Thymus (tissue), 14 donors: ENCODE measurements at places on chromosomes 7 and 10.

DNA sequence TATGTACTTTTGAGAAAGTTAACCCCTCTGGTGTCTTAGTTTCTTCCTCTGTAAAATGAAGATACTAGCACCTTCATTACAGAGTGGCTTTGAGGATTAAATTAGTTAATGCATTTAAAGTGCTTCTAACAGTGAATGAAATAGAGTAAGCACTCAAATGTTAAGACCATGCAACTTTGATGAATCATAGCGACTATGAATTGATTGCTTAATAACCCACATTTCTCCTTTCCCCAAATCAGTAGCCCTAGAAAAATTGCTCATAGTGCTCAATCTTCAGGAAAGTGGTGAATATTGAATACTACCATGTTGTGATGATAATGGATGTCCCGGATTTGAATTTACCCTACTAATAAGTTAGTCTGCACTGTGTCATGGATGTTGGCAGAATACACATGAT is 48.1 kb downstream of the CD36 start:
- DNase-seq, result no peak

DNA sequence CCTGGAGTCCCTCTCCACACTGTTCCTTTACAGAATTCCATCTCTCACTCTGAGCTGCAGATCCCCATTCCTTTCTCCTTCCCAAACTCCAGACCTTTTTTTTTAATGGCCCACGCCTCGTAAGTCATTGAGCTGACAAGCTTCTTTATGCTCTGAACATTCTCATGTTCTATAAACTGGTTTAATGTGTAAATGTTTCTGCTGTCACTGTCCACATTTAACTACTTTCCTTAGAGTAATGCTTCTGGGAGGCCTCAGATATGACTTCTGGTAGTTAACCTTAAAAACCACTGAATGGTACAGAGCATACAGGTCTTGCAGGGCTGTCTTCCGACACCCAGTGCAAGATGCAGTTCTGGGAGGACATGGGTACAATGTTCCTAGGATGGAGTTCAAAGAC is 71.1 kb upstream of the CAMK2B start:
- DNase-seq, result no peak

DNA sequence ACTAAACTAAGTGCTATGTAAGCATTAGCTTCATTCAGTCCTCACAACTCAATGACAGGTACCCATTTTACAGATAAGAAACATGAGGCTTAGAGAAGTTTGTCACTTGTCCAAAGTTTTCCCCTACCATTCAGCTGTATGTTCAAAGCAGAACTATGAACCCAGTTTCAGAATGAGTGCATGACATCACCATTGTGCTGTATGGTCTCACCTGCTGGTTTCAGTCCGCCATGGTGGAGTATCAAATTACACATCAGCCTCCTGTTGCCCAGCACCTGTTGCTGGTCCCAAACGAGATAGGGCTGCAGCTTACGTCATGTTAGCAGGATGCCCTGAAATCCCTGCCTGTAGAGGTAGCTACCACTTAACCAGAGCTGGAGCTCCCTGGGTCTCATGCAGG is 95.0 kb downstream of the DYNC1I1 start:
- no peak for DNase-seq

DNA sequence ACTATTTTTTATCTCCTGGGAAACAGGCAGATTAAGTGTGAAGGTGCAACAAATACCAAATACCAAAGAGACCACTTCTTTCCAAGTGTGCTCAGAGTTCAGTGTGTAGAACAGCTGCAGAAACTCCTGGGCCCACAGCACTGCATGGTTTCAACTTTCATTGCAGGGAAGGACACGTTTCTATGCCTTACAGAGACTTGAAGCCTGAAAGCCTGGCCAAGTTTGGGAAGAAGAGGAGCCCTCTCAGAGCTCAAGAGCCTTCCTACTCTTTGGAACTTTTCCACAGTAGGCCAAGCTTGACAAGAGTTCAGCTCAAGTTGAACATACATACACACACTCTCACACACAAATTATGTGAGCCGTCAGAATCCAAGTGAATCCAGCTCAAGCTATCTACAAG is 2.5 kb downstream of the HOXA4 start:
- no peak for DNase-seq

GRCh38 chr10:120684226-120684625 is 166.9 kb upstream of the WDR11 start:
- no peak for DNase-seq

GRCh38 chr7:35792472-35792871 is 8.4 kb upstream of the SEPTIN7 start:
- DNase-seq, result no peak

- DNase-seq, result no peak
Observed at GRCh38 chr7:12244129-12244528, 33.0 kb downstream of the TMEM106B start.

GRCh38 chr7:130419658-130420057 is 21.2 kb downstream of the CEP41 start:
- no peak for DNase-seq

DNA sequence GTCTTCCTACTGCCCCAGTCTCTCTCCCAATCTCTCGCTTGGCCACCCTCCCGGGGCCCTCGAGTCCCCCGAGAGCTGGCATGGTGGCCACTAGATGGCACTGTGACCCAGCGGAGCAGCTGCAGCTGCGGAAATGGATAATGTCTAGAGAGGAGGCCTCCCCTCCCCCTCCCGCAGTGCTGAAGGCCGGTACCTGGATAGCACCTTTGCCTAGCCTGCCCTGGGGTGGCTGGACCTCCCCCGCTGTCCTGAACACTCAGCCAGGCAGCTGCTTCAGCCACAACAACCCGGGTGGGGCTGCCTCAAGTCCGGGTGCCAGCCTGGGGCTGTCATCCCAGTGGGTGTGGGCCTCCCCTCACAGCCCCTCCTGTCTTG is 65.2 kb downstream of the GOLGA7B start:
- DNase-seq, result peak; percentile 57

GRCh38 chr10:101441541-101442455 is 87.8 kb downstream of the BTRC start:
- DNase-seq, result peak; percentile 60

DNA sequence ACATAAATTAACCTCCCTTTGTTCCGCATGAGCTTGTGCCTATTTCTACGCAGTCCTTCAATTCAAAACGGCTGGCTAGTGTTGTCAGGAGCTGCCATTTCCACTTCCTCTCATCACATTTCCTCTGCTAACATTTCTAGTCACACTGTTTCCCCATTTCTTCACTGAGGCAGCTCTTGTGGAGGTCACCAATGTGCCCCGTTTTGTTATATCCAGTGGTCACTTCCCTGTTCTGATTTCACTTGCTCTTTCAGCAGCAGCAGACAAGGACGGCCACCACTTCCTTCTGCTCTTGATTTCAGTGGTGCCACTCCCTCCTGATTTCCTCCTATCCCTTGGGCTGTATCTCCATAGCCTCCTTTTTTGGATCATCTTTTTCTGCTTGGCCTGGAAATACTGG is 64.8 kb upstream of the SEC61G start:
- DNase-seq, result no peak

DNA sequence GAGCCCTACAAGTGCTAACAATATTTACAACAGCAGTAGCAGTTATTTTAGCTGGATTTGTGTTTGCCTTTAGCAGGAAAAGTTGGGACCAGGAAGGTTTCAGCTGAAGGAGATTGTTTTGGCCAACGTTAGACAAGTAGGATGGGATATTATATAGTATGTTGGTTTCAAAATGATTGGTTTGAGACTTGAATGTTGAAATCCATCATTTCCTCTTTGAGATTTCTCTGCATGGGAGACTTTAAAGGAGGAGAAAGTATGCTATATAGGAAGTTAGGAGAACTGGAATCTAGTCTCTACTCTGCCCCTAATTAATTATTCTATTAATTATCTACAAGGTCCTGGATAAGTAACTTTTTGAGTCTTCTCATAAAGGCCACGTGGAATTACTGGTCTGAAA is 263.8 kb downstream of the PTEN start:
- no peak for DNase-seq

- DNase-seq, result no peak
Observed at GRCh38 chr10:118264838-118265470, 77.2 kb downstream of the FAM204A start.

GRCh38 chr10:129956876-129957673 is 7.0 kb downstream of the EBF3 start:
- DNase-seq, result no peak

GRCh38 chr10:74460812-74461211 is 309.8 kb downstream of the ADK start:
- DNase-seq, result no peak

GRCh38 chr10:3118641-3119091 is 51.3 kb downstream of the PFKP start:
- DNase-seq, result no peak

DNA sequence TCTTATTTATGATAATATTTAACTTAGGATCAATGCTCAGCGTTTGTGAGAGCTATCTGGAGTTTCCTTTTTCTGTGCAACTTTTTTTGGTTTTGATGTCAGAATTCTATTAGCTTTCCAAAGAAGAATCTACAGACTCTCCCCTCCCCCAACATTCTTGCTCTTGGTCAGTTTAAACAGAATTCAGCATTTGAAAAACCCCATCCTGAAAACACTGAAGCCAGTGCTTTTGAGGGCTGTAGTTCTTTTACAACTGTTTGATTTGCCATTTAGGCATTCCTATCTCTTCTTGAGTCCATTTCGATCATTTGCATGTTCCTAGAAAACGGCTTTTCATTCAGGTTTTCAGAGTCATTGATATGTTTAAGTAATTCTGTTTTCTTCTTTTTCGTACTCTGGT is 15.6 kb upstream of the CXCL12 start:
- no peak for DNase-seq

- DNase-seq, result no peak
Observed at GRCh38 chr10:74925291-74925690, 98.9 kb downstream of the KAT6B start.
